ENCODE measurements at places on chromosomes 2 and 18. TPM values are rescaled to one million over a fixed set of nuclear protein-coding genes. Genes with fewer than 3 reads are reported as not detected.

The RAB1A gene
- 41.4 TPM for total RNA-seq

The ALPG gene
- total RNA-seq, result not detected

The STPG4 gene
- not detected for total RNA-seq

The ELOA2 gene
- total RNA-seq, result not detected

The FAM124B gene
- not detected for total RNA-seq

The TGFA gene
- 4.5 TPM for total RNA-seq

The MOCOS gene
- 0.16 TPM for total RNA-seq

The PPP3R1 gene
- 55.6 TPM for total RNA-seq

The RESP18 gene
- total RNA-seq, result not detected

The ADAM23 gene
- 10.3 TPM for total RNA-seq

The AUP1 gene
- total RNA-seq, result 162 TPM

The ARID5A gene
- total RNA-seq, result 136 TPM

The ZNF521 gene
- total RNA-seq, result 0.30 TPM

The VAMP8 gene
- total RNA-seq, result 76.2 TPM

The ASB1 gene
- 30.4 TPM for total RNA-seq

The ERICH2 gene
- total RNA-seq, result not detected

The KCNIP3 gene
- total RNA-seq, result not detected

The DLX1 gene
- not detected for total RNA-seq

Data from T-cell (primary cell).